ENCODE measurements at places on chromosomes 11 and 22.

DNA sequence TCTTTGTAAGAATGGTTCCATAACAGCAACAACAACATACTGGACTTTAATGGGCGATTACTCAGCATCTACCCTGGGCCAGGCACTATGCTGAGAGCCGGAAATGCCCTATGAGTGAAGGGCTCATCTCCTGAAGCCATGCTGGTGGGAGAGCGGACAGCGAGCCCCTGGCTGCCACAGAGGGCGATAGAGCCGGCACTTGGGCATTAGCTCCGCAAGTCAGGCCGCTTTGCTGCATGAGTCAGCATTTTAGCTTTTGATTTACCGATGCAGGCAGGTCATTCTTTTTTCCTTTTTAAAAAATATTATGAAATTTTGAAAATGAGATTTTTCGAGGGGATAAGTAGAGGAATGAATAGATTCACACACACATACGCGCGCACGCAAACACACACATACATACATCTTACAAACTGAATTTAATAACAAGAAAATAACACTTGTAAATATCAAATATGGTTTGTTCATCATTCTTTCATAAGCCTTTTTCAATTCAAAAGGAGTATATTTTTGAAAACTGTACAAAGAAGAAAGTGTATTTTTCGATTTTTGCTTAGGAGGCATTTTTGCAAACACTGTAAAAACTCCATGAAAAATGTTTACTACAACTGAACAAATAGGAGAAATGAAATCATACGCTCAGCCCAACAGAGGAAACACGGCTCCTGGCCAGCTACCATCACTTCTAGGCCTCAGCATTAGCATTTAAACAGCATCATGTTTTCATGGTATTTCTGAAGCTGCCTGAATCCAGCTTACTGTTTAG lies 667.3 kb downstream of the OPCML start:
- no peak for DNase-seq

GRCh38 chr11:60874421-60875365 lies 7.4 kb downstream of the ZP1 start:
- DNase-seq: no peak

GRCh38 chr22:19820880-19821522 lies 33.7 kb downstream of the GNB1L start:
- no peak for DNase-seq

DNA sequence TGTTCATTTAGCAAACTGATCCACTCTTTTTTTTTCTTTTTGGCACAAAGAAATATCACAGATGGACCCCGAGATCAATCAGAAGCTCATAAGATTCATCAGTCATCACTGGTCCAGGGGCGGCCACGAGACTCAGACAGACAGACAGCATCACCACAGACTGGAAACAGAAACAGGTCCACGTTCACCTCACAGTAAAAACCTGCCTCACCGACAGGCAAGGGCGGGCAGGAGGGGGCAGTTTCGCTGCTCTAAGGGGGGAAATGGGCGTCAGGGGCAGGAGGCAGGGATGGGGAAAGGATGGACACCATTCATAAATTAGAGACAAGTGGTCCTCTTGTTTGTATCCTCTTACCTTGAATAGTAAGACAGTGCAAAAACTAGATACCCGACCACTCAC lies 16.5 kb downstream of the CHST1 start:
- DNase-seq: no peak
